ENCODE measurements at places on chromosomes 7 and 10.

DNA sequence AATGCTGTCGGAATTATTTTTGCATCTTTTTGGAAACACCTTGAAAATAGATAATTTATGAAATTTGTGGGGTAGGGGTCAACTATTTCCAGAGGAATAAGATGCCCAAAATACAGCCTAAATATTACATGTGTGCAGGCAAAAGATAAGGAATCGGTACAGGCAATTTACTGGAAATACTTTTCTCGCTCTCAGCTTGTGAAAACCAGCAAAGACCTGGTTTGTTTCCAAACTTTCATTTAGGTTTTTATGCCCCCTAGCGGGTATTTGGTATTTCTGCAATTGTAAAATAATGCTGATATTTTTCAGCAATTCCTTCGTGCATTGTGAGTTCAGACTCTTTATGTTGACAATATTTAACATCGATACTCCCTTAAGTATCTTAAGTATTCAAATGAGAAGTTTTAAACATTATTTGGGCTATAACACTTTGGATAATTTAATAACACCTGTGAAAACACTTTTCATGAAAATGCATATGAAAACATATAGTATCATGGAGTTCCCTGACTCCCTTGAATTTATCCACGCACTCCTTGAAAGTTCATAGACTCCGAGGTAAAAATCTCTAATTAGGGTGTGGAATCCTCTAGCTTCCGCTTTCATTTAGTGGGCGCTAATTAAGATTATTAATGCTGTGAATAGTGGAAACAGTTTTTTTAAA lies 132.4 kb downstream of the TSPAN12 start:
- DNase-seq: no peak

DNA sequence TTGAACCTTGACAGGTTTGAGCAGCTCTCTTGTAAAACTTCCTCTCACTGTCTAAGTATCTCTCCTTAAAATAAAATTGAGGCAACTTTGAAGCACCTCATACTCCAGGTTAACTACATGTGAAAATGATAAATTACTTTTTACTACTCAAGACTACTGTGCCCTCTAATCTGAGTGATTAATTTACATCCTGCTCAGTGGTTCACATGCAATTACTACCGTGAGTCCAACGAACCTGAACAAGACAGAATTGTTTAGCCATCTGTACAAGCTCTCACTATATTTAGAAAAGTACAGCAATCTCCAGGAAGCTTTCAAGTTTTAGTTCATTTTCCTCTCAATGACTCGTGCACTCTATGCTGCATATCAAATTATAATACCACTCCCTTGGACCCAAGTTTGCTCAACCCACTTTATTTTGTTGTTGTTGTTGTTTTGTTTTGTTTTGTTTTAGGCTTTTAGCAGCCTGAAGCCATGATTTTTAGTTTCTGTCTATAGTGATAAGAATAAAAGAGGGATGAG lies 21.2 kb downstream of the PDE1C start:
- no peak for DNase-seq

DNA sequence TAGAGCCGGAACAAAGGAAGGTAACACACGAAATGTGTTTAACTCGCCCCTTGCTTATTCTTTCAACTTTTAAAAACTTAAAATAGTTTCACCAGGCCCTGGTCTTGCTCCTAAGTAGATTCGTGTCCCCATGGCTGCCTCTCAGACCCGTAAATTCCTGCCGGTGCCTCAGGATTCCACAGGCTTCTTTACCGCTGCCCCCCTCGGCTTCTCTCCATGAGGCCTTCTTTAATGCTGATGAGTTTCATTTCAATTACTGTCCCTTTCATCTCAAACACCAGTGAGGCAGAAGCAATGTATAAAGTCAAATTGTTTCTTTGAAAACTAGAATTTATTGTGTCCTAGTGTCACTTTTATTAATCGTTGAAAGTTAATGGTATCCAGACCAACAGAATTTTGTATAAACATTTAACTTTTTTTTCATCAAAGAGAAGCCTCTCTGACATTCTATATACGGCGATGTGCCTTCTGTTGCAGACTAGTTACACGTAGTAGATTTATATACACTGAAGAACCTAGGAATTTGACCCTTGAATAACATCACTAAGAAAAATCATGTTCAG lies 225.2 kb downstream of the C7orf25 start:
- no peak for DNase-seq

GRCh38 chr10:49290131-49290530 lies 8.8 kb upstream of the C10orf71 start:
- no peak for DNase-seq

DNA sequence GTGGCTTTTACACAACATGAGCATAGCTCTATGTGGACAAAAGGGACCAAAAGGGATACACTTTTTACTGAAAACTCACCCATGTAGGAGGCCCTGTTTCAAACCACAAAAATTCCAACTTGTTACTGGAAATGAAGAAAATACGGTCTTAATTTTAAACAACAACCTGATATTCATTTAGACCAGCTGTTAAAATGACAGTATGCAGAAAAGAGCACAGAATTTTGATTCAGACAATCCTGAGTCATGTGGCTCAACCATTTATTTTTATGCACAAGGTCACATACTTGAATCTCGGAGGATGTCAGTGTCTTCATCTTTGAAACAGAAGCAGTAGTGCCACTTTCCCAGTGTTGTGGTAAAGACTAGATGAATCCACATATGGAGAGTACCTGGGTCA lies 426.5 kb upstream of the NFE2L3 start:
- DNase-seq: no peak

DNA sequence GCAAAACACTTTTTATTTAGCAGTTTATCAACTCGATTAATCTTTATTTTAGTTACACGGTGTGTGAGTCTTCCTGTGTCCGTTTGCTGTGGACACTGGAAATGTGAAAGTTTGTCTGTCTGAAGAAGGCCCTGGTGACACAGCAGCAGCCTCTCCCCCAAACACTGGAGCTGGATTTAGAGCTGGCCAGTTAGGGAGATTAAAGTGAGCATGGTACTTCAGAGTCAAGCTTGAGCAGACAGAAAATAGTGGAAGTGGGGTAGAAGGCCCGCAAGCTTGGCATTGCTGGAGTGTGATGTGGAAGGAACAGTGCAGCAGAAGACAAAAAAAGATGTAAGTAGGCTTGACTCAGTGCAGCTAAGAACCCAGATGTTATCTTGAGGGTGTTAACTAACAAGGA lies 85.9 kb downstream of the POM121L12 start:
- DNase-seq: no peak

- no peak for DNase-seq
Observed at GRCh38 chr7:158396982-158397862, 190.4 kb downstream of the PTPRN2 start.

GRCh38 chr7:108051454-108051853 lies 48.5 kb upstream of the LAMB1 start:
- no peak for DNase-seq

- no peak for DNase-seq
Observed at GRCh38 chr7:28955718-28956607, 2.2 kb downstream of the TRIL start.

DNA sequence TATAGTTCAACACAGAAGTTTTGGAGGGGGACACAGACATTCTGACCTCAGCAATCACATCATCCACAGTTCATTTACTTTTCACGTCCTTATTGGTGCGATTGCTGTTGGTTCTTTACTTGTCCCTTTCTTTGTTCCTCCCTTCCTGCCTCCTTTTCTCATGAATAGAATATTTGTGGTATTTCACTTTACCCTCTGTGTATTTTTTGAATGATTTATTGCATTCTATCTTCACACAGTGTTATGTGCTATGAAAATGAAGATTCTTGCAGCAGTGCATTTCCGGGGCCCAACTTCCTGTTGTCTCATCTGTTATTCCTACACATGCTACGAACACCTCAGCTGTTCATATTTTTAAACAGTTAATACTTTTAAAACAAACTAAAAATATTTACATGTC lies 179.6 kb downstream of the ZMYND11 start:
- no peak for DNase-seq

- DNase-seq: no peak
Observed at GRCh38 chr10:79159785-79160184, 91.0 kb downstream of the ZMIZ1 start.

GRCh38 chr10:32104622-32105509 lies 48.6 kb upstream of the KIF5B start:
- DNase-seq: no peak
